ENCODE measurements at places on chromosomes 5 and 9.
A peak's percentile ranks its signal among the peaks of the same experiment; 100 is the strongest.

- DNase-seq = peak; percentile 70
These were observed 145.5 kb downstream of the ERCC6L2 start for GRCh38 chr9:96020792-96021550.

GRCh38 chr9:14498824-14499223 lies 184.9 kb upstream of the NFIB start:
- no peak for DNase-seq

DNA sequence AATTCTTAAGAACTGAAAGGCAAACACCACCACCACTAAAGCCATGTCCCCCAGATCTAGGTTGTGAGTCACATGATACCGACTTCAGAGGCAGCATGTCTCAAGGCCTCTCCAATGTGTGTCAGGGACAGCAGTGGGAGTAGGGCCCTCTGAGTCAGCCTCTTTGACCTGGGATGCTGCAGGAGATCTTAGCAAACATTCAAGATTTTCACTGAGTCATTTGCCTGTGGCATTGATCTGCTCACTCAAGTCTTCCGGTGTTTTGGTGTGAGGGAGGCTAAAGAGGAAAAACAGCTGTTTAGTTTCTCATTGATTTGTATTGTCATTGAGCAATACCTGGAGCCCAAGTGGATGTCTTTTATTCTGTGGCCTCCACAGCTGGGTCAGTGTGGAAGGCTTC lies 36.1 kb downstream of the TMC1 start:
- no peak for DNase-seq

GRCh38 chr5:32280656-32281081 lies 32.1 kb downstream of the MTMR12 start:
- peak; percentile 84 for DNase-seq

GRCh38 chr9:97980479-97980803 lies 2.7 kb upstream of the ANP32B start:
- no peak for DNase-seq

- DNase-seq = no peak
These were observed 35.3 kb upstream of the ICE1 start for GRCh38 chr5:5387192-5387591.

All from T-helper 1 cell (primary cell).